ENCODE measurements at places on chromosomes 7 and 10.

GRCh38 chr7:118175740-118176139 lies 8.2 kb upstream of the LSM8 start:
- no peak for DNase-seq

- no peak for DNase-seq
Measured at GRCh38 chr7:155840909-155841308, 28.6 kb upstream of the SHH start.

DNA sequence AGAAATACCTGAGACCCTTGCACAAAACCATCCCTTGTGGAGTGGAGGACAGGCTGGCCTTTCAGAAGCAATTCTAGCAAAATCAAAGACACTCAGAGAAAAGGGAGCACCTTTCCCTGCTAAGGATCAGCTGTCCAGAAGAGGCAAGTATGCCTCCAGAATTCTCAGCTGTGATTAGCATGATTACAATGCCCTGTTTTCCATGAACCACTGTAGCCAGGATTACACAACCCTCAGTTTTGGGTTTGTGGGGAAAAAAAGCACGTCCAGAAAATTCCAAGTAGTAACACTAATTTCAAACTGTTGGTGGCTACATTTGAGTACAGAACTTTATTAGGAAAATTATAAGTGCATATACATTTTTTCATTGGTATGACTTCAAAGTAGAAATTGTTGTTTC lies 15.0 kb downstream of the CXCL12 start:
- DNase-seq = no peak

DNA sequence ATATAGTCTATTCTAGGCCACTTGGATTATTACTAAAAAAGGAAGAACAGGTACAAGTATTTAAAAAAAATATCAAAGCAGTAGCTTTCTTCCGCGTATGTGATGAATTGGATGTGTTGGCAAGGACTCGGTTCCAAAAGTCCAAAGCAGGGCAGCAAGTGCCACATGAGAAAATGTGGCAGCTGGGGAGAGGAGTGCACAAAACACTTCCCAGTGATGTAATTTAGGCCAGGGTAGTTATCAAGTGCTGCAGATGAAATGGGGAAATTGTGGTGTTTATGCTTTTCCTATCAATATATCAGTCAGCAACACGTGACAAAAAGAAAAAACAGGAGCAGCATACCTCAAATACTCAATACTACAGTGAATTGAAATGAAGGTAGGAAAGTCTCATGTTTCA lies 7.0 kb downstream of the RHOBTB1 start:
- no peak for DNase-seq

- DNase-seq = no peak
Measured at GRCh38 chr7:98120559-98120958, 13.9 kb downstream of the LMTK2 start.

- DNase-seq = no peak
Measured at GRCh38 chr10:3740157-3740871, 44.7 kb downstream of the KLF6 start.

DNA sequence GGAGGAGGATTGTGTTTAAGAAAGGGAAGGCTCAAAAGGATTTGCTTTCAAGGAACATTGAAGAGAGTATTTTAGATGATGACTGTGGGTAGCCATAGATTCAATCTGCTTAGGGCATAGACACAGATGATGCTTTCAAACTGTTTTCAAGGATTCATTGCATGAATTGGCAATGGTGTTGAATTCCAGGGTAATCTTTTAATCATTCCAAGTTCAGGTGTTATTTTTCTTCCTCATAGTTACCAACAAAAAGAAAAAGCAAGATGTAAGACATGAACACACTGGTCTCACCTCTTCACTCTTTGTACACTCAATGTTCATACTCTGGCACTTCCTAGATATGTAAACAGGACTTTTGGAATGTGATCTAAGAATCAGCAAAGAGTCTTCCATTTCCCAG lies 167.0 kb upstream of the RHOBTB1 start:
- no peak for DNase-seq

DNA sequence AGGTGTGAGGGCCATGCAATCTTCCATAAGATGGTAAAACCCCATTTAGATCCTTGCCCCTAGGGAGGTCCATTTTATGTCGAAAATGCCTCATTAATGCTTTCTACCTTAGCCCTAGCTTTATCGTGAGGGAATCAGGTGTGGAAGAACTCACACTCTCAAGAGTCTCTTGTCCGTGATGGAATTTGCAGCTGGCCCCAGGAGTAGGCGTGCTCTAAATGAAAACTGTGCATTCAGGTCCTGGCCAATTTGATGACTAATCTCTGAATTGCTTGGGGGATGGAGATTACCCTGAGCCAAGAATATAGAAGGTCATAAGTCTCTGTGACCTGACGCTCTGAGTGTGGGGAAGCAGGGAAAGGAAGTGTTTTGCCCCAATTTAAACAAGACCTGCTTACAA lies 6.6 kb downstream of the C10orf90 start:
- DNase-seq = no peak

DNA sequence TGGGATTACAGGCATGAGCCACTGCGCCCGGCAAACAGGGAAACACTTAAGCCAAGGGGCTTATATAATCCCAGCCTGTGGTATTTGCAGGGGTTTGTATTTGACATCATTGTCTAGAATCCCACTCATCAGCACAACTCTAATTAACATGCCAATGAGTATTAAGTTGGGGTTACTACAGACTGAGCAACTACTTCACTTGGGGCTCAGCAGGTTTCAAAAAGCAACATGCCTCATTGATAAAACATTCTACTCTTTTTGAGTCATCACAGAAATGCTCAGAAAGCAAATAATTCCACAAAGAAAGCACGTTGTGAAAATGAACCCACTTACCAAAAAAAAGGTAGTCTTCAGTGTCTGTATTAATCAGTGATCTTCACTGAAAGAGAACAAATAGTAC lies 236.9 kb upstream of the CELF2 start:
- DNase-seq = no peak

DNA sequence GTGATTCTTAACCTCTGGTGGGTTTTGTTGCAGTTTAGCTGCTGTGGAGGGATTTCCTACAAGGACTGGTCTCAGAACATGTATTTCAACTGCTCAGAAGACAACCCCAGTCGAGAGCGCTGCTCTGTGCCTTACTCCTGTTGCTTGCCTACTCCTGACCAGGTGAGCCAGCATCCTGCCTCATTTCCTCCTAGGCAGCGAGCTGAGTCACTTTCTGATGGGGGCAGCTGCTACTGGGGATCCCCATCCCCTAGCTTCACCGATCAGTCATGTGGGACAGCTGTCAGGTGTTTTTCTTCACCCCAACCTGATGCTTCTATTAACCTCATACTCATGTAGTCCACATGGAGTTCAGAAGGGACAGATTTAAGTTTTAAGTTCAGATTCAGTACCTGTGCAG lies 21.7 kb upstream of the SMO start:
- no peak for DNase-seq

- DNase-seq = no peak
Measured at GRCh38 chr7:139739863-139740597, 37.8 kb downstream of the HIPK2 start.

DNA sequence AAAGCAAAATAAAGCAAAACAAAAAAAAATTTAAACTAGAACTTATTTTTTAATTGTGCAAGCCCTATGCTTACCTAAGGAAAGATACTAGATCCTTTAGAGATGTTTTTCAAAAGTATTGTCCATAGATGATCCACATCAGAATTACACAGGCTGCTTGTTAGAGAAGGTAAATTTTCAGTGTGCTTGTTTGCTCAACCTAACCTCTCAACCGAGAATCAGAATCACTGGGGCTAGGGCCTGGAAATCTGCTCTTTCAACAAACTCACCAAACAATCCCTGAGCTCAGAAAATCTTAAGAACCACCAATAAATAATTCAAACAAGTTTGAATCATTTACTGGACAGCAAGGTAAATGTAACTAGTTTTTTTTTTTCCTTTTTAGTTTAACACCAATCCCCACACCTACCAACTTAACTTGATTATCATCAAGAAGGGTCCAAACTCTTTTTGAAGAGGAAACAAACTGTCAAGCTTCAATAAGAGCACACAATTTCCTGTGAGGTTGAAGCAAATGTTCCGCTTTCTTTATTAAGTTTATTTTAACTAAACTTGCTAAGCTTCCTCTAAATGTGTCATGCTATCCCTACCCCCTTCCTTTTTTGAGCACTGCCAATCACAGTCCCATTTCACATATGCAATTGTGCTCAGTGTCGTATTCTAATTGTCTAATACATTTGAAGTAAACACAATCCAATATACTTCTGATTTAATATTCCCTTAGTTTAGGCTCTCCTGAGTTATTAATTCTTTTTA lies 7.4 kb upstream of the TSPAN33 start:
- no peak for DNase-seq

DNA sequence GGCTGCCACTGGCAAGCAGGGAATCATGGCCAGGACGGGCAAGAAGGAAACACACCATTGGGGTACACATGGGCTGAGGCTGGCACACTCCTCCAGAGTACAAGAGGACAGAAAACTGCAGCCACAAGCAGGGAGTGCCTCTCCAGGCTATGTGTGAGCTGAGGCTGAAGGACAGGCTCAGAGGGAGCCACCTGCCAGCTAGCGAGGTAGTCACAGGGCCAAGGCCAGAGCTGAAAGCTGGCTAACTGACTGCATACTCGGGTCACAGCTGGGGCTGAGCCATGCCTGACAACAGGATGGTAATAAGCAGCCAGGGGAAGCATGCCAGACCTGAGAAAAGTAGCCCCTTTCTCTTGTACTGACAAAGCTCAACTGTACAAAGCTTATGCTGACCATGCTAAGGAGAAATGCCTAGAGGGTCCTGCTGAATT lies 52.0 kb downstream of the KIF5B start:
- no peak for DNase-seq

GRCh38 chr10:10676972-10677371 lies 340.7 kb upstream of the CELF2 start:
- DNase-seq = no peak

GRCh38 chr10:128962182-128962581 lies 504.9 kb upstream of the MGMT start:
- no peak for DNase-seq

- no peak for DNase-seq
Measured at GRCh38 chr10:119025336-119025735, 4.2 kb upstream of the NANOS1 start.

GRCh38 chr10:78549140-78549935 lies 515.7 kb downstream of the RPS24 start:
- DNase-seq = no peak

GRCh38 chr10:97650726-97651125 lies 10.3 kb downstream of the PI4K2A start:
- DNase-seq = no peak

- DNase-seq = no peak
Measured at GRCh38 chr7:69431626-69432025, 166.6 kb upstream of the AUTS2 start.

- no peak for DNase-seq
Measured at GRCh38 chr7:39356172-39356925, 209.9 kb upstream of the YAE1 start.

- no peak for DNase-seq
Measured at GRCh38 chr10:70683601-70683934, 11.3 kb downstream of the ADAMTS14 start.

GRCh38 chr7:2947058-2947780 lies 96.4 kb downstream of the CARD11 start:
- no peak for DNase-seq

GRCh38 chr7:158609313-158609974 lies 21.8 kb upstream of the PTPRN2 start:
- DNase-seq = peak; percentile 52

DNA sequence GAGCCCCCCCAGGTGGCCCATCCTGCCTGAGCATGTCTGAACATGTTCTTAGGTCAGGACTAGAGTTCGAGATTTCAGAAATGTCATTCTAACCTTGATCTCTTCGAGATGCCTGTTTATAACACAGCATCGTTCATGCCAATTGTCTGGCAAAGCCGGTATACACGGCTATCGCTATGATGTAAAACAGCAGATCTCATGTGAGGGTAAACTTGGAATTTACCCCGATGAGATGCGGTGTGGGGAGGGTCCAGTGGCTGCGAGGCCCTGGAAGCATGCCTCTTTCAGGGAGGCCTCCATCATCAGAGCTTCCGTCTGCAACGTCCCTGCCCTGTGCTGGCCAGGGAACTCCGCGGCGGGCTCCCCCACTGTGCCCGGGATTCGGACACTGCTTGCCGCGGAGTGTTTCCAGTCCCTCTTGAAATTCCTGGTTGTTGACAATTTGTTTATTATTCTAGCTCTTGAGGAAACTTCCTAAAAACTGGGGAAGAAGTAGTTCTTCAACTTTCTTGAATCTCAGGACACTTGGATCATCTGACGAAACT lies 168.6 kb upstream of the RHEB start:
- DNase-seq = no peak

- DNase-seq = no peak
Measured at GRCh38 chr10:94131885-94132284, 138.2 kb downstream of the PLCE1 start.

GRCh38 chr10:97861097-97861750 lies 11.6 kb downstream of the GOLGA7B start:
- no peak for DNase-seq

DNA sequence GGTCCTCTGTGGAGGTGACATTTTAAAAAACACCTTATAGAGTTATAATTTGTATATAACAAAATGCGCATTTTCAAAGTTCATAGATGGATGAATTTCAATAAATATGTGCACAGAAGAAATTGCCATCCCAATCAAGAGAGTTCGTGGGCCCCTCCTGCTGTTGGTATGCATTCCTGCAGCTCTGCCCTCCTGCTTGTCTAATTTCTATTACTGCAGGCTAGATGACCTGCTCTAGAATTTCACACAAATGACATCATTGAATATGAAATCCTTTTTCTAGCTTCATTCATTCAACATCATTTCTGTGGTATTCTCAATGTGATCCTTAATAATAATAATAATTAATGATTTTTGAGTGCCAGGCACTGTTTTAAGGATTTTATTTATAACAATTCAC lies 348.2 kb downstream of the SDK1 start:
- DNase-seq = no peak

DNA sequence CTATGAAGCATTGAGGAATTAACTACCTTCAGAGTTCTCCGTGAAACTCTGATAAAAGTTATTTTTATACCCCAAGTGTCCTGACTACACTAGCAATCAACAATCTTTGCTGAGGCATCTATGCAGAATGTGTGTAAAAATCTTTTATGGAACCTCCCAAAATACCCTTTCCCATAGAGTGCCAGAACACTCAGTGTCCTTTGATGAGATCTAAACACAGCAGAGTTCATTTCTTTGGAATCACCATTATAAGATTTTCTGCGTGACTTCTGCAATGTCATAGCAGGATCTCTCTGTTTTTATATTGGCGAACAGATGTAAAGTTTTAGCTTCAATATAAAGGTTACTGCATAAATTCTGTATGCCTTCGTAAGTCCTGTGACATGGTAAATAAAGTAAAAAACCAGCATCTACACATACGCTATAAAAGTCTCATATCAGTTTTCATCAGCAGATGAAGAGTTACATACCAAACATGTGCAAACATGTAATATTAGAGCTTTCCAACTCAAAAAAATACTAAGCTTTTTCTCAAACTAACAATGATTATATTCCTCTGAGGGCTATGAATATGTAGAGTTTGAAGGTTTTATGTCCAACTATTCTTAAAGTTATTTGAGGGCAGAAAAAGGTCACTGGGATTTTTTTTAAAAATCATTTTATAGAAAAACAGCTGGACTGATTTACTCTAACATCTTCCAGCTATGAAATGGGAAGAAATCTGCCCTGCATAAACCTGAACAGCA lies 67.2 kb downstream of the SKIDA1 start:
- DNase-seq = no peak

Data from HL-60 (cell line).